Tracheal epithelial cell (primary cell): ENCODE measurements at places on chromosomes 6 and 20. TPM values are rescaled to one million over a fixed set of nuclear protein-coding genes. Genes with fewer than 3 reads are reported as not detected.

The PNPLA1 gene
- total RNA-seq = not detected in 2 replicates

The DLGAP4 gene
- 11.9 and 30.6 TPM in 2 replicates for total RNA-seq

The TP53TG5 gene
- total RNA-seq = under 0.01 and 0.21 TPM in 2 replicates

The SYCP2L gene
- total RNA-seq = 0.48 and 0.64 TPM in 2 replicates

The PI16 gene
- total RNA-seq = under 0.01 TPM in 1 of 2 replicates, not detected in the other

The PTCHD4 gene
- 1.9 and 5.1 TPM in 2 replicates for total RNA-seq

The DEF6 gene
- total RNA-seq = 21.0 and 42.8 TPM in 2 replicates

The ZFP57 gene
- 0.24 and 1.1 TPM in 2 replicates for total RNA-seq

The VPS52 gene
- 17.5 and 24.1 TPM in 2 replicates for total RNA-seq

The COQ3 gene
- 7.5 and 7.7 TPM in 2 replicates for total RNA-seq

The NTSR1 gene
- not detected in 2 replicates for total RNA-seq

The NNAT gene
- total RNA-seq = not detected in 2 replicates

The BMP2 gene
- total RNA-seq = 12.6 and 25.5 TPM in 2 replicates

The MYMX gene
- total RNA-seq = not detected in 2 replicates

The STMND1 gene
- 0.24 TPM in 1 of 2 replicates, not detected in the other for total RNA-seq

The TBP gene
- total RNA-seq = 9.2 and 9.8 TPM in 2 replicates

The CGA gene
- not detected in 2 replicates for total RNA-seq

The HLA-DOA gene
- 0.24 TPM in 1 of 2 replicates, not detected in the other for total RNA-seq

The TAP2 gene
- total RNA-seq = 19.4 and 32.8 TPM in 2 replicates

The DEFB124 gene
- total RNA-seq = not detected in 2 replicates

The C6orf15 gene
- 1.2 TPM in 1 of 2 replicates, not detected in the other for total RNA-seq
